DMS79 treated with DMSO at 0.1 percent for 48 hours (cell line): ENCODE measurements at places on chromosomes 1 and 21.
A peak's percentile ranks its signal among the peaks of the same experiment; 100 is the strongest.

DNA sequence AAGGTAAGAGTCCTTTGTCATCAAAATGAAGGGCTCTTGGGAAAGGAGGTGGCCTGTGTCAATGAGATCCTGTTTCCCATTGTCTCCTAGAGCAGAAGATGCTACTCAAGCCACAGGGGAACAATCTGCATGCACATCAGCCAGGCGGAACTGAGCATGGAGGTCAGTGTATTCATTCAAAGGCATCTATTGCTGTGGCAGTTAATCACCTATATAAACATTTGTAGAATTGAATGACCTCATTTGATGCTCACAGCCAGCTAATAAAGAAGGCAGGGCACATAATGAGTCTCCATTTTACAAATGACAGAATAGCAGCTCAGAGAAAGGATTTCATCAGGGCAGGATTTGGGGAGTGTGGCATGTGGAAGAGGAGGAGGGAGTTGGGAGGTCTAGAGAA is 5.7 kb upstream of the FYB2 start:
- DNase-seq, result no peak

GRCh38 chr1:117368116-117369108 is 1.2 kb downstream of the MAN1A2 start:
- DNase-seq, result peak; percentile 43

GRCh38 chr1:219938706-219939105 is 10.3 kb upstream of the SLC30A10 start:
- no peak for DNase-seq

GRCh38 chr1:111821121-111821745 is 65.5 kb downstream of the DDX20 start:
- DNase-seq, result no peak

DNA sequence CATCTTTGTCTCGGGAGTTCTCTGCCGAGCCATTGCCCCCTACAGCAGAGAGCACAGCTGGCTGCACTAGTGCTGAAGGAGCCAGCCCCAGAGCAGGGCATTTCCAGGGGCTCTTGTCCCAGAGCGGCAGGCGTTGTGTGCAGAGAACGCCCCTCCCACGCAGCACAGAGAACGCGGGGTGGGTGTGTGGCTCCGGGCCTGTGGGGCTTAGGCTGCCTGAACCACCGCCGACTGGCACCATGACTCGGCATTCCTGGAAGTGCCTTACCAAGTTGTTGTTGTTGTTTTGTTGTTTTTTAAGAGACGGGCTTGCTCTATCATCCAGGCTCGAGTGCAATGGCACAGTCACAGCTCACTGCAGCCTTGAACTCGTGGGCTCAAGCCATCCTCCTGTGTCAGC is 15.8 kb upstream of the DIP2A start:
- DNase-seq, result no peak

DNA sequence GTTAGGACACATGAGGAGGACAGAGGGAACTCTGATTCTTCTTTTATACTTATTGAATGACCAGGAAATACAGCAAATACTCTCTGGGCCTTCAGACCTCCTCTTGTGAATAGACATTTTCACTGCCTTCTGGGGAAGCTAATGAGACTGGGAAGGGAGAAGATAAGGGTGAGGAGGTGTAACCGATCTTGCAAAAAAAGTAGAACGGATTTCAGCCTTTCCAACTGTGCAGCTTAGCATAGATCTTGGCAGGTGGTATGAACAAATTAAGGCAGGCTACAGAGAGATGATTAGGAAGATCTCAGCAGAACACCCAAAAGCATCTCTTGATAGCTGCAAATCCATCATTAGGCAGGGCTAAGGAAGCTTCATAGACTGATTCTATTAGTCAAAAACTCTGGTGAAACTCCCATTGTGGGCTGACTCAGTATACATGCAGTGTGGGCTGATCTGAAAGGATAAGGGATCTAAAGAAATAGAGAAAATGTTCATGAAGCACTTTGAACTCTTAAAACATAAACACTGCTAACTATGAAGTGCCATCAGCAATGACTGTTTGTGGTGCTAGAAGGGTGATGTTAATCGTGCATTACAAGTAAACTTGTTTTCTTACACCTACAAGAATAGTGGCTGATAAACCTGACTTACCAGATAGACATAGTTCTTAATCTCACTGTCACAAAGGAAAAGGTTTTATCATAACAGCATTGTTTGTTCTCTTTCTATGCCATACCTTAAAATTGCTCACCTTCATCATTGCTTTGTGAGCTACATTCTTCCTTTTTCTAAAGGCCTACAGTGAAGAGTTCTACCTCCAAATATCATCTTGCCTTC is 85.5 kb upstream of the PALMD start:
- DNase-seq, result no peak

GRCh38 chr1:18110968-18111367 is 3.4 kb downstream of the IGSF21 start:
- DNase-seq, result no peak

- DNase-seq, result no peak
Measured at GRCh38 chr1:25978403-25978802, 19.5 kb downstream of the PAFAH2 start.

GRCh38 chr1:18496056-18496455 is 15.3 kb downstream of the KLHDC7A start:
- no peak for DNase-seq

DNA sequence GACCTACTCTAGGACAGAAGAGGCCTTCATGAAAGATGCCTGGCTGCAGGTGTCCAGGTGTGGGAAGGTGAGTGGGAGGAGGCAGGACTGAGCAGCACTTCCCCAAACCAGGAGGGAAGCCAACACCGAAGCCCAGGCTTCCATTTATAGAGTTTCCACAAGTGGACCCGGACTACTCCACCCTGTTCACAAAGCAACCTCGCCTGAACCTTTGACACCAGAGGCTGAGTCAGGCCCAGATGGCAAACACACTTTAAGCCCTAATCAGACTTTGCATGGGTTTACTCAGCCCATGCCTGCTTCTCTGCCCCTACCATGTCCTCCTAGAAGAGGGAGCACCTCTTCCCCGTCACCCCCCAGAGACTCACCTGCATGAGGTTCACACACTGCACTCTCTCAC is 14.0 kb downstream of the PRR9 start:
- no peak for DNase-seq

- no peak for DNase-seq
Measured at GRCh38 chr1:159838715-159839114, 12.0 kb downstream of the SLAMF8 start.

GRCh38 chr1:198577444-198577843 is 37.0 kb upstream of the ATP6V1G3 start:
- no peak for DNase-seq

DNA sequence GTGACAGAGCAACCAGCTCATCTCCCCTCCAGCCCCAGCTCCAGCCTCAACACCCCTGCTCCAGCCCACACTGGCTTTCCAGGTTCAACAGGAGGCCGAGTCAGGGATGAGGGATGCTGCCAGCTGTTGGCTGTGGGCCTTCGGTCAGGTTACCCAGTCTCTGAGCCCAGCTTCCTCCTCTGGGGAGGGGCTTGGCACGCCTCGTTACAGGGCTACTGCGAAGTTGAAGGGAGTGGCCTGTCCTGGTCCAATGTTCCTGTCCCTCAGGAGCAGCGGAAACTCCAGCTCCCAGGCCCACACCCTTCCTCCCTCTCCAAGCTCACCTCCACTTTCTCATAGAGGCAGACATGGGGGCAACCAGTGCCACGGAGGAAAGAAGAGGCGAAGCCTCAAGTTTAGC is 15.1 kb upstream of the TAS1R2 start:
- no peak for DNase-seq

GRCh38 chr1:94236630-94237290 is 624 bp downstream of the ARHGAP29 start:
- peak; percentile 35 for DNase-seq

GRCh38 chr1:31689379-31689778 is 14.4 kb downstream of the COL16A1 start:
- DNase-seq, result no peak

- DNase-seq, result no peak
Measured at GRCh38 chr1:67601539-67601938, 83.5 kb upstream of the GADD45A start.
